ENCODE measurements at places on chromosomes 3 and 15.

DNA sequence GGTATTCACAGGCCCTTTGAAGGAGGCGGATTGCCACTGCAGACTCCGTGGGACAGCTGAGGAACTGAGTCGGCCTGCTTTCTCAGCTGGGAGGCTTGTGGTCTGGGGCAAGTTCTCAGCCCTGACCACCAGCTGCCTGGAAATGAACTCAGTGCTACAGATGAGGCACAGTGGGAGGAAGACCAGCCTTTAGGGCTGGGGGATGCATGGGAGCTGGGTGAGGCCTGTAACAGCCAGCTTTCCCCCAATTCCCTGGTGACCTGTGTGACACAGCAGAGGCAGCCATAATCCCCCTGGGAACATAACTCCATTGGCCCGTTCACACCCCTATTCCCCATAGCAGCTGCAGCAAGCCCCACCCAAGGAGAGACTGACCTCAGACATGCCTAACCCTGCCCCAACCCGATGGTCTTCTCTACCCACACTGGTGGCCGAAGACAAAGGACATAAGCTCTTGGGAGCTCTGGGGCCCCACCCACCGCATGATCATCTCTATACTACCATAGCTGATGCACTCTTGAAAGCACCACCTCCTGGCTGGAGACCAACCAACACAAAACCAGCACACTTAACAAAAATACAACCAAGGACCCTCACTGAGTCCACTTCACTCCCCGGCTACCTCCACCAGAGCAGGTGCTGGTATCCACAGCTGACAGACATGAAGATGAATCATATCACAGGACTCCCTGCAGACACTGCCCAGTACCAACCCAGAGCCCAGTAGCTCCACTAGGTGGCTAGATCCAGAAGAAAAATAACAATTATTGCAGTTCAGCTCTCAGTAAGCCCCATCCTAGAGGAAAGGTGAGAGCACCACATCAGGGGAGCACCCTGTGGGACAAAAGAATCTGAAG, 24.9 kb downstream of the ZMAT3 start:
- DNase-seq: no peak

- no peak for DNase-seq
Observed at GRCh38 chr3:118144919-118145318, 889.7 kb downstream of the IGSF11 start.

DNA sequence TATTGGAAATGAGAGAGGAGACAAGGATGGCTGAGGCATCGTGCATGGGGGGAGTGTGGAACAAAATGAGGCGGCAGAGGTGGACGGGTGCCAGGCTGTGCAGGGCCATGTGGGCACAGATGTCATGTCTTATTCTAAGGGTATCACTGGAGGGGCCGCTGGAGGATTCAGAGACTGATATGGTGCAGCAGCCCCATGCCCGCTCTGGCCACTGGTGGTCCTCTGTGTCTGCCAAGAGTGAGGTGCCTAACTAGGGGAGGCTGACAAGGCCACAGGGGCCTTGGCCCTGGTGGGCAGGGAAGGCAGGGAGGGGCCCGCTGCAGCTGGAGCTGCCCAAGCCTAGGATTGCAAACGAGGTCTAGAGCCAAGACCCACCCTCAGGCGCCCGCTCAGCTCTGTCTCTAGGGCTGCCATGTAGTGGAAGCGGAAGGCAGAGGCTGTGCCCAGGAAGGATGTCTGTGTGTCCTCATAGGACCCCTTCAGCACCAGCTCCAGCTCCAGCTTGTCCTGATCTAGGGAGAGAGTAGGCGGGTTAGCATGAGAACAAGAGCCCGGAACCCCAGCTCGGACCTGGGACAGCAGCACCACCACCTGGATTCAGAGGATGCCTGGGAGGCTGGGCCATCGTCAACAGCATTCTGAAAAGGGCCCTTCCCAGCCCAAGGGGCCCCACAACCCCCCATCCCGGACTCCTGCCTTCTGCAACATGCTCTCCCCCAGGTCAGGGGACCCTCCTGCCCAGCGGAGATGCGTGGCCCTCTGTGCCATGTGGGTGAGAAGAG, 11.3 kb downstream of the PLA2G4D start:
- DNase-seq: no peak

DNA sequence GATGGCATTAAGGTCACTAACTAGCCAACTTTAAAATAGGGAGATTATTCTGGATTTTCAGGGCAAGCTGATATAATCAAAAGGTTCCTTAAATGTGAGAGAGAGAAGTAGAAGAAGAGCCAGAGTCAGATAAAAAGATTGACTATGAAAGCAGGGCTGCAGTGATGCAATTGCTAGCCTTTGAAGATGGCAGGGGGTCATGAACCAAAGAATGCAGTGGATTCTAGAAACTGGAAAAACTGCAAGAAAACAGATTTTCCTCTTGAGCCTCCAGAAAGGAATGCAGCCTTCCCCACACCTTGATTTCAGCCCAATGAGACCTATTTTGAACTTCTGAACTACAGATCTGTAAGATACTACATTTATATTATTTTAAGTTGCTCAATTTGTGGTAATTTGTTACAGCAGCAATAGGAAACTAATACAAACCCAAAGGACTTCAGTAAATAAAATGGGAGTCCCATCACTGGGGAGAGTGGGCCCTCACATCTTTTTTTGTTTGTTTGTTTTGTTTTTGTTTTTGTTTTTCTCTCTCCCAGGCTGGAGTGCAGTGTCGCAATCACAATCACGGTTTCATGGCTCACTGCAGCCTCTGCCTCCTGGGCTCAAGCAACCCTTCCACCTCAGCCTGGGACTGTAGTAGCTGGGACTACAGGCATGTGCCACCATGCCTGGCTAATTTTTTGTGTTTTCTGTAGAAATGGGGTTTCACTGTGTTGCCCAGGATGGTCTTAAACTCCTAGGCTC, 31.4 kb upstream of the RYK start:
- DNase-seq: no peak

GRCh38 chr3:124621498-124621897, 108.8 kb upstream of the UMPS start:
- no peak for DNase-seq
